ENCODE measurements at places on chromosomes 13 and 19.

- DNase-seq: no peak
Measured at GRCh38 chr13:79490824-79491223, 9.9 kb downstream of the NDFIP2 start.

- DNase-seq: no peak
Measured at GRCh38 chr19:19820774-19821320, 703 bp downstream of the ZNF506 start.

- no peak for DNase-seq
Measured at GRCh38 chr19:35228177-35228930, at the start of gene FAM187B. FAM187B (minus strand) TSS chr19:35228739; CDS start chr19:35228680, 59 bp downstream.

DNA sequence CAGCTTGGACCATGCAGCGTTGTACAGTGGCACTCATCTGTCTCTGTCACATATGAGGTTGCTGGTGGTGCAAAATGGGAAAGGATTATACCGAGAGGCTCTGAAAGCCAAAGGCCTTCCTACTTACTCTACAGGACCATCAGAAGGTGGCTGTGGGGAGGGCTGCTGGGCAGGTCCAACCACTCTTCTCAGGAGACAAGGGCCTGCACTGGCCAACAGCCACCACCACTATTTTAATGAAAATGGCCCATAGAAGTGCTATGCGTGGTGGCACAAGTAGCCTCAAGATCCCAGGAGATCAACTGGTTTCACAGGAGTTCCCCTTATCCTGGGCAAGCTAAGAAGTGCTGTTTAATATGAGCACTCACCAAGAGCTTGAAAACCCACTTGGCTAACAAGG lies 52.3 kb downstream of the MRPL57 start:
- DNase-seq: no peak

DNA sequence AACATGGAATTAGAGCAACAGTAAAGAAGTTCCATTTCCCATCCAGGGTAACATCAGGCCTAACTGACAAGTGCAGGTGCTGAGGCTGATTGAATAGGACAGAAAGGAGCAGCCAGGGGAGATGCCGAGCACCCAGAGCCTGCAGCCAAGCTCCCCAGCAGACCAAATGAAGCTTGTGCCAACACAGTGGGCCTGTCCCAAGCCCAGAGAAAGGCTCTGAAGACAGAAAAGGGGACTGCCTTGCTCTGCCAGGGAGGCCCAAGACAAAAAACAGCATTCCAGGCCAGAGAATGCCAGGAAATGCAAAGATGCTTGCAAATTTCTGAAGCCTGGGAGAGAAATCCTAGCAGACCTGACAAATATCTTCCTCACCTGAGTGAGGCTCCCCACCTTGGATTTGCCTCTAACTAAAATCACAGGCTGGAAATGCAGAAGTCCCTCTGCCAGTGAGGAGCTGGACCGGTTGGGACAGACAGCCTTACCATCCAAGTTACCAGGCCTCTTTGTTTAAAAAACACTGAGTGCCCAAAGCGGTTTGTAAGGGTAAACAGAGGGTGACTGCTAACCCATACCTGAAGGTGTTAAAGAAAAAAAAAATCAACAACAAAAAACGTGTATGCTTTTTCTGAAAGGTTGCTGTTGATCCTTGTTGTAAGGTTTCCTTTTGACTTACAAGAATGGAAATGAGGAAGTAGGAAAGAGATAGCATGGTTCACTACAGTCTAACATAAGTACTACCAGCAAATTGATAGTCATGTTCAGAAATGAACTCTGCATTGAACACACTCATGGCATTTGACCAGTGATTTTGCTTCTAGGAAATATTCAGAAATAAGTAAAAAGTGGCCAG lies 11.8 kb upstream of the HMGB1 start:
- no peak for DNase-seq

DNA sequence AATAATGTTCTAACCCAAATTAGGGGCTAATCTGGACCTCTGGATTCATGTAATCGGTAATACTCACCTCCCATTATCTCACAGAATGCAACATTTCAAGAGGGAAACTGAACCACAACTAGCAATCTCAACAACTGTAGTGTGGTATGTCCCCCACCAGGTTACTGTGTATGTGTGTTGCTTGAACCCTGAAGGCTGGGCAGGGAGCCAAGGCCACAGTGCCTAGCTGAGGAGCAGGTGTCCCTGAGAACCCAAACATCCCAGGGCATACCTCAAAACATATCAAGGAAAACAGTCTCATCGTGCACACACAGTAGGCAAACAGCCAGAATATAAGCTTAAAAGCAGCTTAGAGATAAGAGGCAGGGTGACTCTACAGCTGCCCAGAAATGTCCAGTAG lies 20.5 kb upstream of the NEK3 start:
- DNase-seq: no peak

DNA sequence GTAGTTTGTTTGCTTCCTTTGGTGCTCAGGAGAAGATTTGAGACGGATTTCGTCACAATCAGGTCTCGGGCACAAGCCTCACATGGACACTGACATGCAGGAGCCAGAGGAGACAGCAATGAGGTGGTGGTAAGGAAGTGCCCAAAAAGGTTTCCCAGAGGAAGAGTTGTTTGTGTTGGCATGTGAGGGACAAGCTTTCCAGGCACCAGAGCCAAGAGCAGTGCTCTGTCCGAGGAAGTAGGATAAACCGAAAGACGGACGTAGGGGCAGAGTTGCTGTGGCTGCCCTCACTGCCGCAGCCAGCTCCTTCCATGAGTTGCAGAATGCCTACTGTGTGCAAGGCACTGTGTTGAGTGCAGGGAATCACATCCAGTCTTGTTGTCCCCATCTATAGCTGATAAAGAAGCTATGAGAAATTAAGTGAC lies 27.7 kb downstream of the SAE1 start:
- DNase-seq: no peak

- DNase-seq: no peak
Measured at GRCh38 chr13:96984051-96984508, 10.2 kb downstream of the OXGR1 start.

GRCh38 chr19:30802424-30803013 lies 430.3 kb downstream of the ZNF536 start:
- no peak for DNase-seq

- DNase-seq: no peak
Measured at GRCh38 chr13:50893211-50893852, 16.3 kb upstream of the RNASEH2B start.

- no peak for DNase-seq
Measured at GRCh38 chr19:10868872-10869547, 2.3 kb upstream of the CARM1 start.
